Umbilical cord (tissue), 2 donors: ENCODE measurements at places on chromosomes 6 and 20.
A peak's percentile ranks its signal among the peaks of the same experiment; 100 is the strongest.

DNA sequence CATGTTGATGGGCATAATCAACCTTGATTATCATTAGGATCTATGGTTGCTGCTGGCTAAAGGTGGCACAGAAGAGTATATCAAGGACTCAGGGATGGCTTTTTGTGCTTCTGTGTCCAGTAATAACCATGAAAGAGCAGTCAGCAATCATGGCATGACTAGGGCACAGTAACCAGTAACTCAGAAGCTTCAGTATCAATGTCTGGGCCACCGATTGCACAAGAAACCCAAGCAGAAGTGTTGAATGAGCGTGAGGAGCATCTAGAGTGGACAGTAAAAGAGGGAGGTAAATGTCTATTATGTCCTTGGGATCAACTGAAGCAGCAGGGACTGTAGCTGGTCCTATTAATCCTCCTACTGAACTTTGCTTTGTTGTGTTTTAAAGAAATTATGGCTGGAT, 81.5 kb upstream of the F13A1 start:
- DNase-seq: no peak

GRCh38 chr6:149335924-149336608, 18.6 kb downstream of the TAB2 start:
- DNase-seq: no peak

GRCh38 chr6:141490982-141491381, 641.7 kb upstream of the GJE1 start:
- no peak for DNase-seq

- DNase-seq: no peak
These were observed 296.5 kb downstream of the PKHD1 start for GRCh38 chr6:51790946-51791345.

- DNase-seq: no peak
These were observed 175.8 kb downstream of the ISM1 start for GRCh38 chr20:13396826-13397225.

GRCh38 chr20:63767456-63767855, 27.9 kb downstream of the SLC2A4RG start:
- DNase-seq: no peak

DNA sequence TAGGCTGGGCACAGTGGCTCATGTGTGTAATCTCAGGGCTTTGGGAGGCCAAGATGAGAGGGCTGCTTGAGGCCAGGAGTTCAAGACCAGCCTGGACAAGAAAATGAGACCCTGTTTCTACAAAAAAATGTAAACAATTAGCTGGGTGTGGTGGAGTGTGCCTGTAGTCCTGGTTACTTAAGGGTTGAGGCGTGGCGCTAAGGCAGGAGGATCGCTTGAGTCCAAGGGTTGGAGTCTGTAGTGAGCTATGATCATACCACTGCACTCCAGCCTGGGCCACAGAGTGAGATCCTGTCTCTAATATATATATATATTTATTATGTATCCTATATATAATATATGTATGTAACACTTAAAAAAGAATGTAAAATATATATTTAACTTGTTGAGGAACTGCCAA, 7.9 kb upstream of the ABRACL start:
- no peak for DNase-seq

DNA sequence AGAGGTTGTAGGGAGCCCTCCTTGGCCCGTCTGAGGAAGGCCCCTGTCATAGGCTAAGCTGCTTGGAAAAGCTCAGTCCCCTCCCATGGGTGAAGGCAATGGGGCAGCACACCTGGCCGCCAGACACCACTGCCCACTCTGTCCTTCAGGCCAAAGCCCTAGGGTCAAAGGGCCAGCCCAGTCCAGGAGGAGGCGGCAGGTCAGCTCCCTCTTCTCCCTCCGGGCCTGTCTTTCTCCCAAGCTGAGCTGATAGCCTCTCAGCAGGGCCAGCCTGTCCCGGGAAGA, 5.1 kb upstream of the CLPSL2 start:
- no peak for DNase-seq

DNA sequence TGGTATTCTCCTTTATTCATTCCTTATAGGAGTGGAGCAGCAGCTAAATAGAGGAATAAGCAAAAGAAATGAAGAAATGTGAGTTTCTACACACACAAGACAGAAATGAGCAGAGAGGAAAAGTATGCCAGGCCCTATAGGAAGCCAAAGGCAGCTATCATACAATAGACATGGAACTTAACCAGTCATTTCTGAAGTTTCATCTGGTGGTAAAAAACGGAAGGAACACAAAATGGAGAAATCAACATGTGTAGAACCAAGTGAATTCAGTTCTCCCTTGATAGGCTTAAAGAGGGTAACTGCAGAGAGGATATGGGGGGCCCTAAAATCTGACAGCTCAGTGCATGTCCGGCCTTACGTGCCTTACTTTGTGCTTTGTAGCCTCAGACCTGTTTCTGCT, 44.6 kb downstream of the TSBP1 start:
- no peak for DNase-seq

- DNase-seq: no peak
These were observed 26.0 kb upstream of the KIF16B start for GRCh38 chr20:16599257-16599656.

DNA sequence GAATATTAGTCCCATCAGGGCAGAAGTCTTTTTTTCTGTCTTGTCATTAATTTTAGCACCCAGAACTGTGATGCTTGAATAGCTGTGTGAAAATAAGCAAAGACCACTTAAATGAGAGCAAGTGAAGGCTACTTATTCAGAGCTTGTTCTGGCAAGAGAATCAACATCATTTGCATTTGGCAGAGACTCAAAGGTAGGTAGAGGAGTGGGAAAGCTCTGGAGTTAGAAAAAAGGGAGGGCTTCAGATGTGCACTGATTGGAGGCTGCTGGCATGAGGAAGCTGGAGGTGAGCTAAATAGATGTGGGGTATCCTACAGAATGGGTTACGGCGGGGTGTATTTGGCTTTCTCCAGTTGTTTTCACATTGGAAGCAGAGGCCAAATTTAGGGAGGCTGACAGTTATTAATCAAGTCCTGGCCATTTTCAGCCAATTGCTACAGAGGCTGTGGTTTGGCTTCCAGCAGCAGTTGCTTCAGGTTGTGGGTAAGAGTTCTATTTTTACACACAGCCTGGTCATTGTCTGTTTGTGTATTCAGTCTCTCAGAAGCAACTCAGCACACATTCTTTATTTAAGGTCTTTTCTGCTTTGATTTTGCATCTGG, 254.3 kb downstream of the BTBD3 start:
- no peak for DNase-seq

DNA sequence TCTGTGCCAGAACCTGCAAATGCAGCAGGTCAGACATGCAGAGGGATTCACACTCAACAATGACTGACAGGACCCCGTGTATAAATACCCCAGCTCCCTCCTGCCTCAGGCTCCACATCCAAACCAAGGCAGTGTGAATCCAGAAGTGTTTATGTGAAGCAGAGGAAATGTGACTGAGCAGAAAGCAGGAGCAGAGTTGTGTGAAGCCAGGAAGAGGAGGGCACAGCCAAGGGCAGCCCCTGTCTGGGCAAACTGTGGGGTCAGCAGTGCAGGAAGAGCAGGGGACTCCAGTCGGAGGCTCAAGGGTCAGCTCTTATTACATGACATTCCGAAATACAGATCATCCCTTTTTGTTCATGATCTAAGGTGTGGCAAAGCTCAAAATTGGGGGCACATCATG, 19.3 kb upstream of the ENTPD6 start:
- DNase-seq: no peak

GRCh38 chr20:16846006-16846405, 97.8 kb downstream of the OTOR start:
- DNase-seq: no peak

DNA sequence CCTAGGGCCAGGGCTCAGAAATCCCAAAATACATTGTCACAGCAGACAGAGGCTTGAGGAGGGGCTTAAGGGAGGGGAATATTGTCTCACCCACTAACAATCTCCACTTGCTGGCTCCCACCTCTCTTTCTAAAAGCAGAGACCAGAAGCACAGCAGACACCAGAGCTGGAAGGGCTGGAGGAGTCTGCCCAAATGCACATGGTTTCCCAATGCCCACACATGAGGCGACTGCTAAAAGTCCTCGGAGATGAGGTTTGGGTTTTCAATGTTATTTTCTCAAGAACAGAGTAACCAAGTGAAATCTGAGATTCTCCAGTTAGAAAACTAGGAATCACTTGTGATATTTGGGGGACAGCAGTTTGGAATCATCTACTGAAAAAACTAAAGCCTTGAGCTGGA, 325.6 kb upstream of the JARID2 start:
- DNase-seq: no peak

DNA sequence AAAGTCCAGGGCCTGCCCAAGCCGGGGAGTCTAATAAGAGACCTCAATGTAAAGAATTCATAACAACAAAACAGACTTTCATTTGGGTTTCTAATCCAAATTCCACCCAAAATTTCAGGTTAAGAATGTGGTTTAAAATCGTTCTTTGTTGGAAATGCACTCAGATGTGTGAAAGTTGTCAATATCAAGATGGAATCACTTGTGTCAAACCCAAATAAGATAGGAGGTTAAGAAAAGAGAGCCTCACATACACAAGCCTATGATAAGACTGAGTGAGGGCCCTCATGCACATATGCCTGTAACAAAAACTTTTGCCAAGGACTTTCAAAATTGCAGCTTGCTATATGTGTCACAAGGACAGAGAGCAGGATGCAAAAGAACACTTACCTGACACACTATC, 145.7 kb downstream of the HACE1 start:
- no peak for DNase-seq

DNA sequence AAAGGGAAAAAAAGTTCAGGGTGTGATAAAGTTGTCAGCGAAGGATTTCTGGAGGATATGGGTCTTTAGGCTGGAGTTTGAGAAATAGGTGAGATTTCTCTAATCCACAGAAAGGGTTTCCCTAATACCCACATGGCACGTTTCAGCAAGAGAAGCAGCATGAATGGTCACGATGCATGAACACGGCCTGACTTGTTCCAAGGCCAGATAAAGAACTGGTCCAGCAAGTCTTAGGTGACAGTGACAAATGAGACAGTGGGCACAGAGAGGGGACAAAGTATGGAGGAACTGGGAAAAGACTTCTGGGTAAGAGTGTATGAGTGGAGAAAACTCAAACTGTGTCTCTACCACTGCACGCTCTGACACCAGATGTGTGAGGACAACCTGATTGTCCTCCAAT, 262.0 kb upstream of the FOXQ1 start:
- peak; percentile 54 for DNase-seq

DNA sequence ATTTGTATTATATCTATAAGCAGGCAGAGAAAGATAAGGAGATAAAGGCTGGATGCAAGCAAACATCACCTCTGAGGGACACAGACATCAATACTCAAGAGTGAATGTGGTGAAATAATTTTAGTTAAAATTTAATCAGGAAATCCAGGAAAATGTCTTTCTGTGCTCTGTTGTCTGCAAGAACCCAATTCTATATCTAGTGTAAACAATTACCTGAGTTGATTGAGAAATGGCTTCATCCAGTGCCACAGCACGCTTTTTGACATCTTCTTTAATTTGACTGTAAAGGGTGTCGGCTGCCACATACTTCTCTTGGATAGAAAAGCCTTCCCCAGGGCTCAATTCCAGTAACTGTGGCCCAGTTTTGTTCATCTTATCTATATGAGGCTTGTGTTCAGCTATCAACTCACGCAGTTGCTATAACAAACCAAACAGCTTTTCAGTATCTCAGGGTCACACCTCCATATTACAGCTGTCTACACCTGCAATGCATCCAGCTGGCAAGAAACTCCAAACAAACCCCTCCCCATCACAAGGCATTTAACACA, 131.6 kb downstream of the DST start:
- peak; percentile 32 for DNase-seq

- DNase-seq: no peak
These were observed 270.2 kb upstream of the PRDM1 start for GRCh38 chr6:105815661-105816555.

- DNase-seq: no peak
These were observed 121.1 kb downstream of the PDE7B start for GRCh38 chr6:135972586-135972985.

- peak; percentile 87 for DNase-seq
These were observed 23.2 kb upstream of the ROS1 start for GRCh38 chr6:117448732-117449485.

- no peak for DNase-seq
These were observed 172.1 kb upstream of the ID4 start for GRCh38 chr6:19664878-19665612.

DNA sequence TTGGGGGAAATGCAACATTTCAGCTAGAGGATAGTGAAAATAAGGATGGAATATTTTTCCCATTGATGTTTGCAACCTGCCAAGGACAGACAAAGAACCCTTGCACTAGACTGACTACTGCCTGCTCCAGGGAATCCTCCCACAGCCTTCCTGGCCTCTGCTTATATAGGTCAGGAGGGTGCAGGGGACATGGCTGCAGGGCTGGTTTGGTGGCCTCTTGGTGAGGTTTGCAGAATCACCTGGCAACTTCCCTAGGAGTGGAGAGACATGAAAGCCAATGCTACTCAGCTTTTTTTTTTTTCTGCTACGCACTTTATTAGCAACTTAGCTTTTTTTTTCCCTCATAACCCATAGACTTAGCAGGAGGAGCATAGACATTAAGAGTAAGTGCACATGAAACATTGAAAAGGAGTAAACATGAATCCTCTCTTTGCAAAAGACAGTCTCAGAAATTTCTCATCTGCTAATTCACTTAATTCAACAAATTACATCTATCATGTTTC, 39.8 kb upstream of the CDYL start:
- DNase-seq: no peak

DNA sequence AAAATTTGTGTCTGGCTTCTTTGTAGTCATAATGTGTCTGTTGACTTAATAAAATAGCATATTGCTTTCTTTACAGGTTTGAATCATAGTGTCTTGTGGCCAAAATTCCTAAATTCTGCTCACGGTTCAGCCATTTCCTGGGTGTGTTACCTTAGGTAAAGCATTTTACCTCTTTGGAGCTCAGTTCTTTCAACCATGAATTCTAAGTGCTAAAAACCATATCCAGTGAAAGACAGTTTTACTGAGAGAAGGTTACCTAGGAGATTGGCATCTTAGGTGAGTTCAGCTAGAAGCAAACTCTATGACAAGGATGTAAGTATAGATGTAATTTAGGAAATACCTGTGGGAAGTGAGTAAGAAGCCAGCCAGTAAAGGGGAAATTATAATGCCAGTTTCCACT, 20.7 kb downstream of the CRYBG1 start:
- no peak for DNase-seq

DNA sequence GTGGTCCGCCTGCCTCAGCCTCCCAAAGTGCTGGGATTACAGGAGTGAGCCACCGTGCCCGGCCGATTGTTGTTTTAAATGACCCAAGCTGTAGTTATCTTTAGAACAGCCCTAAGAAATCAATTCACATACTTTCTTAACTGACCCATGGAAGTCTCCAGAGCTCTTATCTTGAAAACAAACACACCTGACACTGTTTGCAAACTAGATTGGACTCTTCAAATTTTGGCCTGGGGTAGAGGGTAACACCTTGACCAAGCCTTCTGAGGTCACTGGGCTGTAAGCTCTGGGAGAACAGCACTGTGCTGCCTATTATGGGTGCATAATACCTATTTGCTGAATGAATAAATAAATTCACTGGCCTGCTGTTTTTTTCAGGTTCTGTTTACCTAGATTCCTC, 190.6 kb downstream of the AIG1 start:
- DNase-seq: no peak

DNA sequence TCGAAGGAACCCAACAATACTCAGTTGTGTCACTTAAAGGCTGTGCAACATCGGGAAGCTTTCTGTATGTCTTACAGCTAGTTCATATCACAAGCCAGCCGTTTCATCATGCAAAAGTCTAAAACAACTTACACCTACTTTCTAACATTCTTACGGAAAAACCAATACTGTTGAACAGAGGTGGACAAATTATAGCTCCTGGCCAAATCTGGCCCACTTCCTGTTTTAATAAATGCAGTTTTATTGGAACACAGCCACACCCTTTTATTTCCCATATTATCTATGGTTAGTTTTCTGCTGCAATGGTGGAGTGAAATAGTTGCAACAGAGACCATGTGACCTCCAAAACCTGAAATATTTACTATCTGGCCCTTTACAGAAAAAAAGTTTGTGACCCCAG, 46.6 kb downstream of the MYB start:
- DNase-seq: no peak
